ENCODE measurements at places on chromosomes 13 and 19.

DNA sequence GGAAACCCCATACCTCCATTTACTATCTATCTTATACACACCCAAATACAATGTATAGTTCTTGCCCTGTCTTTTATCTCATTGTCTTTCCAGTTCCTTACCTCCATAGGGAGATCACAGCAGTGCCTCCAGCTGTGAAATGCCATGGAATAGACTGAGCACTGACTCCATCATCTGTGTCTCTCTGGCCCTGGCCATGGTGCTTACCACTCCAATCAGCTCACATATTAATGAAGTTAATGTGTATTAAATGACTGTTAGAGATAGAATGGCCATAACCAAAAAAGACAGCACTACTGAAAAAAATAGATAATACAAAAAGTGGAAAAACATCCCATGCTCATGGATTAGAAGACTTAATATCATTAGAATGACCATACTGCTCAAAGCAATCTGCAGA lies 240.4 kb upstream of the SOX21 start:
- DNase-seq, result no peak

DNA sequence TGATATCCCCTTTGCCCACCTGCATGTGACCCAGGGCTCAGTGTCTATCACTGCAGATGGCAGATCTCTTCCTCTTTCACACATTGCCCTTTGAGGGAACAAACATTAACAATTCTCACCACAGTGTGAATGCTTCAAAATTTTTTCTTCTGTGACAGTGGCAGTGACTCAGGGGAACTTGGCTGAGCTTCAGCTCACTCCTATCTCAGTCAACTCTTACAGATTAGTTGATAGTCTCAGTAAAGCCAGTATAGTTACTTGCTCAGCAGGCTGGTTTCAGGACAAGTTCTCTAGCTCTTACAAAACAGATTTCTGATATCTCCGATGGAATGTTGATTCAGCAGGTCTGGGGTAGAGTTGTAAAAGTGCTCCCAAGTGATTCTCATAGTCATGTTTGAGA lies 166.9 kb downstream of the DLEU7 start:
- no peak for DNase-seq

GRCh38 chr13:105798541-105798940 lies 736.9 kb downstream of the EFNB2 start:
- DNase-seq, result no peak

DNA sequence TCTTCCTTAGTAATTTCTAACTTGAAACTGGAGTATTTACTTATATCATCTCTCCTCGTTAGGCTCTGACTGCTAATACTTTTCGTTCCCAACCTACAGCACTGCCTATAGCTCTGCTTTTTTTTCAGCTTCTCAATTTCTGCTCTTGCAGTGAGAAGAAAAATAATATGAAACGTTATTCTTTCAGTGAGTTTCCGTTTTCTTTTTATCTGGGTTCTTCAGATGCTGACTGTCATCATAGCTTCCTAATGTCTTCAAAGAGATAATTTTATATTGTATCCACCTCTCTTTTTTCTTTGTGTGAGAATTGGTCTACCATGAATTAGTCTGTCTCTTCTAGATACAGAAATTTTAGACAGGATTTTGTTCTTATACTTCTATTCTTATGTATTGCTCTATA lies 454.9 kb downstream of the LMO7 start:
- DNase-seq, result no peak

DNA sequence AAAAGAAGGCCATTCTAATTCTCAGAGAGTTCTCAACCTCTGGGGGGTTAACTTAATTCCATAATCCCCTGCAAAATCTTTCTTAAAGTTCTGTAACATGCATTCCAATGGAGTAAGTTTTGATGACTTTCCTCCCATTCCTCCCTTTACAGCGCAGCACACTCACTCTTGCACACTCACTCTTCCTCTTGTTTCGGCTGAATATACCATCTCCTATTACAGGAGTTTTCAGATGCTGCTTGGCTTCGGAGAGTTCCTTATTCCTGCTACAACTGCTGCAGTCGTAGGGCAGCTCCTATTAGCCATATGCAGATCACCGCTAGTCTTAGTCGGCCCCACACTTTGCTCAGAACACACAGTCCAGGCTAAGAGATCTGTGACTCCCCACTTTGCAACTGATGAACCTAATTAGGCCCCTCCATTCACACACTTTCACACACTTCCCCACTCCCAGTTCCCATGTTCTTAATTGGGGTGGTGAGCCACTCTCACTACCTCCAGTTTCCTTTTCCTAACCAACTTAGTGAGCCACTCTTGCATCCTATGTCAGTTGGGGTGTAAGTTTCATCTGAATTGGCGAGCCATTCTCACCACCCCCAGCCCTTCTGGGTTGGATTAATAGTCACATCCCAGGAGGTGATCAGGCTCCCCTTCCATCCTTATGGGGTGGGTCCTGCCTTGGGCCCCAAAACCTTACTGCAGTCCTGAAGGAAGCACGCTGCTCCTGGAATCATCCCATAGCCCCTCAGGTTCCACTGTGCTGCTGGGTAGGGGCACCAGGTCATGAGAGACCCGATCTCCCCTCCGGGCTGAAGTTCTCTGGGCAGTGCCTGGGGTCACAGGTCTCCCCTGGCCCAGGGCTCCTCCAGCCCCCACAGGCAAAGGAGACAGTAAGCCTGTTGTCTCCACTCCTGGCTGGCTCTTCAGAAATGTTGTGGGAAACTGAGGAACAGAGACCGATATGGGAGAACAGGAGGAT lies 53.9 kb downstream of the OR10H4 start:
- no peak for DNase-seq
